ENCODE measurements at places on chromosomes 2 and 18.

DNA sequence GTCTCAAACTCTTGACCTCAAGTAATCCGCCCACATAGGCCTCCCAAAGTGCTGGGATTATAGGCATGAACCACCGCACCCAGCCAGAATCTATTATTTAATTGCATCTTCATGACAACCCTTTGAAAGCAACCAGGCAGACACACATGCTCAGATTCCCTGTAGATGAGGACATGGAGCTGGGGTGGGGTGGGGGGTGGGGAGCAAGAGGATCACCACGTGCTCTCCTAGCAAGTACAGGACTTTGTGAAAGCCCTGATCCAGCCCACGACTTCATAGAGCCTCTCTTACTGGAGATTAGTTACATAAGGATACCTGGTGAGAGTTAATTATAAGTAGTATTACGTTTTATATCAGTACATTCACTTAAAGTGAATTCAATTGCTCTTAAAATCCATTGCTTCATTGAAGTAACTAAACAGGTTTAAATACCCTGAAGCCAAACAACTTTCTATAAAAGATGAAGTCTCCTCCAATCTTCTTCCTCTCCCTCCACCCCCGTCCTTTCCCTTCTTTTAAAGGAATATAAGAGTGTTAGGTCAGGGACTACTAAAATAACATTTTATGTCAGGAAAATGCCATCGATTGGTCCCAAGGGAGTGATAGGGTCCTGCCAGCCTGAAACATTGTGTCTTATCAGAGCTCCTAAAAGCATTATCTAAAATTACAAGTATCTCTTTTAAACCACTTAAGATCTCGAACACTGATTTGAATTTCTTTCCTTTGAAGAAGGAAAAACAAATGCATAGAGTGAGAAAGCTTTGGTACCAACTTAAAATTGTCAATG lies 123.9 kb downstream of the EPHA4 start:
- no peak for DNase-seq

- no peak for DNase-seq
These were observed 46.8 kb upstream of the DNMT3A start for GRCh38 chr2:25388491-25388890.

GRCh38 chr2:133457861-133458260 lies 110.4 kb downstream of the NCKAP5 start:
- no peak for DNase-seq

DNA sequence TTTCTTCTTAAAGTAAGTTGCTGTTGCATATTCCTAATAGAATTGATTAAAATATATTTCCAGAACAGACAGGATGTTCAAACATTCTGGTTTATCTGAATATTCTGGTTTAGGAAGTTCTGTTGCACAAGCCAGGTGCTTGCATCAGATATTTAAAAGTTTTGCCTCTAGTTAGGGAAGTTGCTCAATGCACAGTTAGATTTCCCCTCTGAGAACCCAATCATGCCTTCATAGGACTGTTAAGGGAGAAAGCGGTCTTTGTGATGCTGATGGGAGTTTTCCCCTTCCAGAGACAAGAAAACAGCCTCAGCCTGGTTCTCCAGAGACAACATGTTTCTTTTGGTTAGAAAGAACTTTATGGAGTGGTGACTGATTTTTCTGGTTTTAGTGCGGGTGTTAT lies 65.6 kb upstream of the REV1 start:
- DNase-seq = no peak

DNA sequence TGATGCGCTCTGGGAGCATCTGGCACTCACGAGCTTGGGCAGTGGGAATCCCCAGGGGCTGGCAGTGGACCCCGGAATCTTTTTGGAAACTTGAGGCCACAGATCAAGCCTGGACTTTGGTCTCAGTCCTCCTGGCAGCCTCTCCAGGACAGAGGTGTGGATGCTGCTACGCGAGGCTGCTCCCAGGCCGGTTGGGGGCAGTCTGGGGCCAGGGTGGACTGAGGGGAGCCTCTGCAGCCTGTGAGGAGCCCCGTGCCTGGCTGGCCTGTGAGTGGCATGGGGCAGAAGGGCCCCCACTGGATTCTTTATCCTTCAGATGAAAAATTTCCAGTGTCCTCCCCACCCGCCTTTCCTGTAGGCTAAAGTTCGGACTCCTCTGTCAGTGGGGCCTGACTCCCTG lies 12.7 kb upstream of the DES start:
- DNase-seq = no peak

- no peak for DNase-seq
These were observed 93.7 kb downstream of the AOX1 start for GRCh38 chr2:200679535-200679934.

DNA sequence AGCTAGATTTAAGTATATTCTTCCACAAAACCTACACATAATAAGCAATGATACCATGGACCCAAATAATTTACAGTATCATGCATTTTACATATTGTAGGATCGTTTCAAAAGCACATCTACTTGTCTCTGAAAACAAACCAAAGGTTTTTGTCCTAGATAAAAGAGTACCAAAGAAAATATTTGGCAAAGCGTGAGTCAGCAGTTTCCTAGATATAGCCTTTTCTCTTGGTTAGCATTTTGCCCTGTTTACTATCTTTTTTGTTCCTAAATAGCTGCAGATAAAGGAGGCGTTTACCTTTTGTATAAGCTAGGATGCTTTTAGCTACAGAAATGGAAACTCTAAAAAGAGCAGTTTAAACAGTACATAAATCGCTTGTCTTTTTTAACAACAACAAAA lies 305.8 kb upstream of the GULP1 start:
- DNase-seq = no peak

DNA sequence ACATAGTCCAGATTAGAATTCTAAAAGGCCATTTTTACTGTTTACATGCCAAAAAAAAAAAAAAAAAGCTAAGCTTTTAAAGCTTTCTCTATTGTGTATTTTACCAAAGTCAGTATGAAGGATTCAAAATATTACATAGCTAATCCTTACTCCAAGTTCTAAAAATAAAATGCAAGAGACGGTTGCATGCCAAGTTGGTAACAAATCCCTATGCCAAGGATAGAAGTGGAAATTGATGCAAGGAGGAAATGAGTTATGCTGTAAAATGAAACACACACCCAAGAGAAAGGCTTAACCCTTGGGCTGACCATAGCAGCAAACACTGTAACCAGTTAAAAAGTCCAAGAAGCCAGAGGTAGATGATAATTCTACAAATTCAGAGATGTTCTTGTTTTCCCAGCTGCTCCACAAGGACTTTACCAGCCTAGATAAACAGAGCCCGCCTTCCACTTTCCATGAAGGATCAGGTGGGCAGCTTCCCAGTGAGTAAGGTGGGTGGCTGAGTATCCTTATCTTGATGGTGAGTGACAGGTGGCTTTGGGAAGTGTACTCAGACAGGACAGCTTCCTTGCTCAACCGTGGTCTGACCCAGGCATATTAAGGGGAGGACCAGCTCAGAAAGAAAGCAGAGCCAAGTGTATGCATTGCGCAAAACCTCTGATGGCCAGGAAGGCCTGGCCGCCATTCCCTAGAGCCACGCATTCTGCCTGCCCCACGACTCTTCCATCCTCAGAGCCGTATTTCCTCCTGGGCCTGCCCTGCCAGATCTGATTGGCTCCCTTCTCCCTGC lies 34.4 kb downstream of the ATP8B1 start:
- DNase-seq = no peak

GRCh38 chr2:240999873-241000541 lies 1.6 kb downstream of the SNED1 start:
- no peak for DNase-seq

DNA sequence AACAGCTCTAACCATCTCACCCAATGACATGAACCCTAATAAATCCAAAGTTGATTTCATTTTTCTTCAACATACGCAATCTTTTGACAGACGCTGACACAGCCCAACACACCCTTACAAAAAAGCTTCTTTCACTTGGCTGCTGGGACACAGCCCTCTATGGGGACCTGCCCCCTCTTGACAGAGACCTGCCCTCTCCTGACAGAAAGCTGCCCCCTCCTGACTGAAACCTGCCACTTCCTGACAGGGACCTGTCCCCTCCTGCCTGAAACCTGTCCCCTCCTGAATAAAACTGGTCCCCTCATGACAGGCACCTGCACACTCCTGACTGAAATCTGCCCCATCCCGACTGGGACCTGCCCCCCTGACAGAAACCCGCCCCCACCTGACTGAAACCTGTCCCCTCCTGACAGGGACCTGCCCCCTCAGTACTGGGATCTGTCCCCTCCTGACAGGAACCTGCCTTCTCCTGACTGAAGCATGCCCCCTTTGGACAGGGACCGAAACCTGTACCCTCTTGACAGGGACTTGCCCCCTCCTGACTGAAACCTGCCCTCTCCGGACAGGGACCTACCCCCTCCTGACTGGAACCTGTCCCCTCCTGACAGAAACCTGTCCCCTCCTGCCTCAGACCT lies 87.9 kb downstream of the PXDN start:
- no peak for DNase-seq

Measured in central memory CD4-positive, alpha-beta T cell (primary cell).